Uterine smooth muscle cell (primary cell): ENCODE measurements at places on chromosomes 6 and 20. TPM values are rescaled to one million over a fixed set of nuclear protein-coding genes. Genes with fewer than 3 reads are reported as not detected.

The GPX5 gene
- not detected in 2 replicates for total RNA-seq

The NKAIN4 gene
- total RNA-seq, result not detected in 2 replicates

The TLDC2 gene
- 0.11 TPM in 1 of 2 replicates, not detected in the other for total RNA-seq

The GFOD1 gene
- total RNA-seq, result 2.4 and 3.5 TPM in 2 replicates

The DOK5 gene
- total RNA-seq, result 14.6 and 15.6 TPM in 2 replicates

The PPIL6 gene
- 2.3 and 5.0 TPM in 2 replicates for total RNA-seq

The ARMC12 gene
- total RNA-seq, result 0.22 and 0.25 TPM in 2 replicates

The CDH26 gene
- 0.12 and 0.33 TPM in 2 replicates for total RNA-seq

The KHDC1L gene
- 0.50 TPM in 1 of 2 replicates, not detected in the other for total RNA-seq

The IP6K3 gene
- total RNA-seq, result 0.22 and 0.50 TPM in 2 replicates

The FRS3 gene
- 1.5 TPM in 2 replicates for total RNA-seq
